ENCODE measurements at places on chromosomes 13 and 19.
A peak's percentile ranks its signal among the peaks of the same experiment; 100 is the strongest.

GRCh38 chr13:41216160-41216559 is 21.8 kb upstream of the KBTBD7 start:
- no peak overlapping the region for H3K27ac ChIP-seq
- 0 out of 2 replicates have a peak, but pooled peaks cover 3% of the 10 kb centered on the region for H3K36me3 ChIP-seq
- no peaks in the 10 kb centered on the region for H3K27me3 ChIP-seq
- H3K4me3 ChIP-seq: no peak overlapping the region

GRCh38 chr19:2084993-2085720 is 11.0 kb downstream of the MOB3A start:
- no peaks in the 10 kb centered on the region for H3K27me3 ChIP-seq
- H3K4me1 ChIP-seq: peaks cover 5% of the 10 kb centered on the region
- H3K36me3 ChIP-seq: no peaks in the 10 kb centered on the region
- H3K27ac ChIP-seq: no peak overlapping the region
- no peak for DNase-seq
- H3K4me3 ChIP-seq: no peak overlapping the region

GRCh38 chr13:33606692-33607091 is 211.3 kb upstream of the RFC3 start:
- H3K27ac ChIP-seq: no peak overlapping the region
- peaks cover 9% of the 10 kb centered on the region for H3K4me1 ChIP-seq
- peak; percentile 49 for DNase-seq
- H3K4me3 ChIP-seq: no peak overlapping the region

GRCh38 chr19:42295831-42296525 is 6.0 kb upstream of the PRR19 start:
- H3K27me3 ChIP-seq: no peaks in the 10 kb centered on the region
- no peak overlapping the region for H3K4me3 ChIP-seq
- H3K4me1 ChIP-seq: no peaks in the 10 kb centered on the region
- peaks cover 26% of the 10 kb centered on the region for H3K36me3 ChIP-seq

DNA sequence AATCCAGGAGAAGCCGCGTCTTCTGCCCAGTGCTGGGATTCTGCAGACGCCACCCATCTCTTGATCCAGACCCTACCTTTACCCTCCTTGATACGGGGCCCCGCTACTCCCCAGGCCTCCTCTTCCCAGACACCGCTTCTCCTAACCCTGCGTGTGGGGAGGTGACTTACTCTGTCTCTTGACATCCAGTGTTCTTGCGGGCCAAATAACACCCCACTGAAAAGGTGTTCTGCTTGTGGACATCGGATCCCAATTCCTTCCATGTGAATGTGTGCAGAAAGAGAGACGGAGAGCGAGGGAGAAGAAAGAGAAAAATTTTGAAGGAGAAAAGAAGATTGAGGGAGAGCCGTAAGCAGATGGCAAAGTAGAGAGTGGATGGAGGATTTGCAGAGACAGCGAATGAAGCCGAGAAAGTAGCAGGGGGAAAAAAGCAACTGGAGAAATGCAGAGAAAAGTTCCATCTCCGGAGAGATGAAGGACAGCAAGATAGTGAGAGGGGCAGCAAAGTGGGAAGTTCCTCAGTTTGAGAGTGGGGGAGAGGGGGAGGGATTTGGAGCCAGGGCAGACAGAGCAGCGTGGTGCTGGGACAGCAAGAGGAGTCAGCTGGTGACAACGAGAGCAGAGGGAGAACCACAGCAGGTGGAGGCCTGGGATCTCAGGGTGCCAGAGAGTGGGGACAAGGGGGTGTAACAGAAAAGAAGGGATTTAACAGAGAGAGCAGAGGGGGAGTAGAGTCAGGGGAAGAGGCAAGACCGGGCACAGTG is 814 bp downstream of the ZNF480 start:
- H3K36me3 ChIP-seq: peaks cover 39% of the 10 kb centered on the region
- H3K4me3 ChIP-seq: peak overlapping the region; percentile 100
- peak; percentile 9 for DNase-seq
- no peaks in the 10 kb centered on the region for H3K4me1 ChIP-seq
- H3K27me3 ChIP-seq: no peaks in the 10 kb centered on the region

- H3K36me3 ChIP-seq: no peaks in the 10 kb centered on the region
- H3K4me3 ChIP-seq: no peak overlapping the region
- DNase-seq: no peak
- H3K27ac ChIP-seq: no peak overlapping the region
- H3K27me3 ChIP-seq: no peaks in the 10 kb centered on the region
These were observed 17.9 kb downstream of the UBAC2 start for GRCh38 chr13:99218545-99218944.

DNA sequence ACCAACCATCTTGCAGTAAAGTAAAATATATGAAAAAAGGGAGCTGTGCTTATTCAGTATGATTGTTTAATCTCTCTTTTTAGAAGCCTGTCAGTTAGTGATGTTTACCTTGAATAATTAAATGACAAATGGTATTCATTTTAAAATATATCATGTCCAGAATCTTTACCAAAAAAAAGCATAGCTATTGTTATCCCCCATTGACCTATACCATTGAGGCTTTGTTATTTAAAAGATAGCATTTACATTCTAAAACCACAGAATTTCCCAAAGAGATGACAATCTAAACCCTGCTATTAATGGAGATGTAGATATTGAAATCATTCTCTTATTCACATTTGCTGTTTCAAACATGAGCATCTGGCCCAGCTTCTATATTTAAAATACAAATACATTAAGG is 2.2 kb downstream of the CNMD start:
- H3K36me3 ChIP-seq: no peaks in the 10 kb centered on the region
- H3K4me3 ChIP-seq: no peak overlapping the region
- H3K27me3 ChIP-seq: no peaks in the 10 kb centered on the region
- DNase-seq: no peak

GRCh38 chr13:111130116-111130508 is 15.0 kb downstream of the ARHGEF7 start:
- no peak overlapping the region for H3K27ac ChIP-seq
- H3K27me3 ChIP-seq: no peaks in the 10 kb centered on the region
- no peaks in the 10 kb centered on the region for H3K36me3 ChIP-seq
- H3K4me1 ChIP-seq: no peaks in the 10 kb centered on the region
- no peak for DNase-seq

DNA sequence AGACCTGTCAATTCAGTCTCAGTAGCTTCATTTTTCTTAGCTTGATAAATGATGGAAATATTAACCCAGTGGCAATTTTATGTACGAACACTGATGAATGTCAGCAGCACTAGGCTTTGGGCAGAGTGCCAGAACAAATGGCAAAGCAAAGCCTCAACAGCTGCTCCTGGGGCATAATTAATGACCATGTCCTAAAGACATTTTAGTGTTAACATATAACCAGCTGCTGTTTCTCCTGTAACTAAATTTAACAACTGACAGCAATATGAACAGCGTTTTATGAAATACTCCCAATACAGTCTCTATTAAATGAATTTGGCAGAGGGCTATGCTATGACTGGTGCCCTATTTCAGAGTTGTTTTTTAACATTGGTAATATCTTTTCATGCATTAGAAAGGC is 47.1 kb downstream of the ZNF568 start:
- H3K27me3 ChIP-seq: no peaks in the 10 kb centered on the region
- H3K4me1 ChIP-seq: peaks cover 21% of the 10 kb centered on the region
- peak overlapping the region; percentile 92 for H3K27ac ChIP-seq

DNA sequence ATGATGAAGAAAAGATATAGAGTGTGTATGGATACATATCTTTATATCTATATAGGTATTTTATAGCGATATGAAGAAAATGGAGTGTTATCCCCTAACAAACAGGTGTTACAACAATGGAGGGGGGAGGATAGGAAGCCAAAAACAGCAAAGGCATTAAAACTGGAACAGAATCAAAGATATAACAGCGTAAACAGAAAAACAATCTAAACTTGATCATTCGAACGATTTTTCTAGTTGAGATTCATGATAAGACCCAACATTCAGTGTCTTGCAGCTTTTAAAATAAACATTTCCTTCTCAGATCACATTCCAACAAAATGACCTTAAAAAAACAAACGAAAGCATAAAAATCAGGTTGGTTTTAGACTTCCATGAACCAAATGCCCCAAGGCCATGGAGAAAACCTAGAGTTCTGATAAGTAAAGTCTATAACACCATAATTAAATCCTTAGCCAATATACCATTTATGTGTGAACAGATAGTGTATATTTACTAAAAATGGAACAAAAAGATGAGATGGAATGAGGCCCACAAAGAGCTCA is 55.7 kb downstream of the CAB39L start:
- H3K27me3 ChIP-seq: no peaks in the 10 kb centered on the region
- H3K4me3 ChIP-seq: no peak overlapping the region
- DNase-seq: no peak
- no peaks in the 10 kb centered on the region for H3K36me3 ChIP-seq
- H3K27ac ChIP-seq: no peak overlapping the region
- H3K4me1 ChIP-seq: no peaks in the 10 kb centered on the region

DNA sequence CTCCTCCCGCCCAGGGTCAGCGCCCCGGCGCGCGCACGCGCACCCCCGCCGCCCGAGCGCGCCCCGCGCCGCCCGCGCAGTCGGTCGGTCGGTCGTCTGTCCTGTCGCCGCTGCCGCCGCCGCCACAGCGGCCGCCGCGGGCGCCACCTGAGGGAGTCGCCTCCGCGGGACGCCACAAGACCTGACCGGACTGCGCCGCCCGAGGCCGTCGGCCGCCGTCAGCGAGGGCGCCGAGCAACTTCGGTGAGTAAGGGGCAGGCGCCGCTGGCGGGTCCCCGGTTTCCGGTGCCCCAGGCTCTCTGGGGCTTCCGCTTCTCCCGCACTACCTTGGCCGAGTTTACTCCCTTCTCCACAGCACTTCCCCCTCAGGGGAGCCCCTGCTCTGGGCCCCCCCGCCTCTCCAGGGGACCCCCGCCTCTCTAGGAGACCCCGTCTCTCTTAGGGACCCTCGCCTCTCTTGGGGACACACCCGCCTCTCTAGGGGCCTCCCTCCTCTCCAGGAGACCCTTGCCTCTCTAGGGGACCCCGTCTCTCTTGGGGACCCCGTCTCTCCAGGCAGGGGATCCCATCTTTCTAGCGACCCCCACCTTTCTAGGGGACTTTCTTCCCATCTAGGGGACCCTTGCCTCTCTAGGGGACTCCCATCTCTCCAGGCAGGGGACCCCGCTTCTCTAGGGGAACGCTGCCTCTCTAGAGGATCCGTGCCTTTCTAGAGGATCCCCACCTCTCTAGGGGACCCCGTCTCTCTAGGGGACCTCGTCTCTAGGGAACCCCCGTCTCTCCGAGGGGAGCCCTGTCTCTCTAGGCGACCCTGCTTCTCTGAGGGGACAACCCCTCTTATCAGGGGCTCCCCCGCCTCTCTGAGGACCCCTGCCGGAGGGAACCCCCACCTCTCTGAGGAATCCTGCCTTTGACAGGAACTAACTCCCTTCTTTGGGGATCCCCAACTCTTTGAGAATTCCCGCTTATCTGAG is 19.3 kb upstream of the GATAD2A start:
- no peaks in the 10 kb centered on the region for H3K4me1 ChIP-seq
- H3K27me3 ChIP-seq: no peaks in the 10 kb centered on the region
- peak overlapping the region; percentile 72 for H3K27ac ChIP-seq
- peak overlapping the region; percentile 92 for H3K4me3 ChIP-seq
- DNase-seq: peak; percentile 66

DNA sequence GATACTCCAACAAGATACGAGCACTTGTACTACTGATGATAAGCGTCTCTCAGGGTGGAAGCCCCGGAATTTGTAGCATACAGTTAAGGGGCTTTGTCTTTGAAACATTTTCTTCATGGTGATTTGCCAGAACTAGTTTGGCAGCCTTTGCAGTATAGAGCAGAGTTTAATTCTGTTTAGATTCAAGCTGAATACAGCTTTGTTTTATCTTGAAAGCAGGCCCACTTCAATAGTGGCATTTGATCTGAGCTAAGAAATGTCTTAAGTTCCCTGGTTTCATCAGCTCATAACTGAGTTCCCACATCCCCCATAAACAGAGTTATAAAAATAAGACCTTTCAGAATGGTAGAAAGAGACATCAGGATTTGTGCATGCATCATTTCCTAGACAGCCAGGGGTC is 125.9 kb downstream of the MIPEP start:
- H3K4me3 ChIP-seq: no peak overlapping the region
- H3K36me3 ChIP-seq: no peaks in the 10 kb centered on the region
- no peak for DNase-seq
- peaks cover 11% of the 10 kb centered on the region for H3K4me1 ChIP-seq
- no peak overlapping the region for H3K27ac ChIP-seq
- H3K27me3 ChIP-seq: no peaks in the 10 kb centered on the region

DNA sequence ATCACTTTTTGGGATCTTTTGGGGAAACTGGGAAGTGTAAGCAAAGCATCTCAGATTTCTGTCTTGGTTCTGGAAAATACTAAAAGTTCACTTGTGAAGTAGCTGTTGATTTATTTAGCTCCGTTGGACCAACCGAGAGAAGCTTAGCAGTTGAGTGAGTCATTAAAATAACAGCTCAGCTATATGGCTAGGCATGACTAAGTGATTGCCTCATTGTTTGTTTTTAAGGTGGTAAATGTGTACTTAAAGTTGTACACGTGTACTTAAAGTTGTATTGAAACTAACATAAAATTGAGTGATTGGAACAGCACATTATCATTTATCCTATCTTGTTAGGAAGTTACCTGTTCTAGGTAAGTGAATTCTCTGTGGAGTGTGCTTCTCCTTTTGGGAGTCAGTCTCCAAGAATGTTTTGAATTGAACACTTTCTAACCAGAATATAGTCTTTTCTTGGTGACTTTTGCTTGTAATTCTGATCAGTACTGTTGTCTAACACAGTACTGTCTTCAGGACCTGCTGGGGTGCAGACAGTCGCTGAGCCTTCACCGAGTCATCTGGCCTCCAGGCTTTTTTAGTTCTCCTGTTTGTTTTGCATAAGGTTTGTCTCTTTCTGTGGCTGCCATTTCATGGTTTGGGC is 2.9 kb upstream of the DCUN1D2 start:
- H3K27me3 ChIP-seq: no peaks in the 10 kb centered on the region
- H3K4me1 ChIP-seq: peaks cover 27% of the 10 kb centered on the region
- DNase-seq: peak; percentile 60
- peaks cover 31% of the 10 kb centered on the region for H3K36me3 ChIP-seq
- H3K4me3 ChIP-seq: 0 out of 2 replicates have a peak overlapping the region, but pooled peaks have one; percentile 3

GRCh38 chr13:35332134-35332533 is 144.4 kb downstream of the MAB21L1 start:
- H3K27ac ChIP-seq: no peak overlapping the region
- no peaks in the 10 kb centered on the region for H3K36me3 ChIP-seq
- H3K4me1 ChIP-seq: no peaks in the 10 kb centered on the region
- H3K27me3 ChIP-seq: no peaks in the 10 kb centered on the region
- no peak overlapping the region for H3K4me3 ChIP-seq

- 0 out of 2 replicates have a peak, but pooled peaks cover 16% of the 10 kb centered on the region for H3K27me3 ChIP-seq
- no peak for DNase-seq
- H3K4me1 ChIP-seq: no peaks in the 10 kb centered on the region
These were observed 811.8 kb downstream of the UQCRFS1 start for GRCh38 chr19:28400953-28401671.

GRCh38 chr13:34017231-34017630 is 199.3 kb downstream of the RFC3 start:
- no peak overlapping the region for H3K27ac ChIP-seq
- H3K27me3 ChIP-seq: no peaks in the 10 kb centered on the region
- H3K4me1 ChIP-seq: peaks cover 13% of the 10 kb centered on the region
- no peak for DNase-seq

GRCh38 chr13:51550151-51550550 is 34.1 kb upstream of the WDFY2 start:
- no peaks in the 10 kb centered on the region for H3K4me1 ChIP-seq
- no peak for DNase-seq
- no peaks in the 10 kb centered on the region for H3K27me3 ChIP-seq
- no peak overlapping the region for H3K4me3 ChIP-seq
- no peak overlapping the region for H3K27ac ChIP-seq

- H3K36me3 ChIP-seq: no peaks in the 10 kb centered on the region
- no peak overlapping the region for H3K4me3 ChIP-seq
These were observed 340.5 kb upstream of the OBI1 start for GRCh38 chr13:78999494-78999893.

Measured in SJCRH30 (cell line).